Calu3 (cell line): ENCODE measurements at places on chromosomes 6 and 20. TPM values are rescaled to one million over a fixed set of nuclear protein-coding genes. Genes with fewer than 3 reads are reported as not detected.

- no peaks in the 10 kb centered on the region for H3K36me3 ChIP-seq
- no peak for DNase-seq
- H3K4me1 ChIP-seq = no peaks in the 10 kb centered on the region
- no peak overlapping the region for H3K4me3 ChIP-seq
- H3K27ac ChIP-seq = no peak overlapping the region
Measured at GRCh38 chr6:133208183-133208755, 32.9 kb upstream of the EYA4 start.

Gene MOXD1
- 13.2 and 13.6 TPM in 2 replicates for total RNA-seq

Gene ULBP1
- total RNA-seq = 2.2 and 2.5 TPM in 2 replicates

Gene TSBP1
- not detected in 2 replicates for total RNA-seq

Gene TREM2
- not detected in 2 replicates for total RNA-seq
